ENCODE measurements at places on chromosomes 7 and 10.

DNA sequence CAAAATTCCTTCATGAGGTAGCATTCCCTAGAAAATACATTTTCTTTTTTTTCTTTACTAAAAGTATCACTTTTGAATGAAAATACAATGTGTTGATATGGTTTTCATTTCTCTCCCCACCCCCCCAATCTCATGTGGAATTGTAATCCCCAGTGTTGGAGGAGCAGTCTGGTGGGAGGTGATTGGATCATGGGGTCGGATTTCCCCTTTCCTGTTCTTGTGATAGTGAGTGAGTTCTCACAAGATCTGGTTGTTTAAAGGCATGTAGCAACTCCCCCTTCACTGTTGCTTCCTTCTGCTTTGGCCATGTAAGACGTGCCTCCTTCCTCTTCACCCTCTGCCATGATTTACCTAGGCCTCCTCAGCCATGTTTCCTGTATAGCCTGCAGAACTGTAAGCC, 790.3 kb upstream of the KCND2 start:
- DNase-seq, result no peak

- no peak for DNase-seq
Measured at GRCh38 chr10:98344589-98345038, 70.4 kb downstream of the PYROXD2 start.

DNA sequence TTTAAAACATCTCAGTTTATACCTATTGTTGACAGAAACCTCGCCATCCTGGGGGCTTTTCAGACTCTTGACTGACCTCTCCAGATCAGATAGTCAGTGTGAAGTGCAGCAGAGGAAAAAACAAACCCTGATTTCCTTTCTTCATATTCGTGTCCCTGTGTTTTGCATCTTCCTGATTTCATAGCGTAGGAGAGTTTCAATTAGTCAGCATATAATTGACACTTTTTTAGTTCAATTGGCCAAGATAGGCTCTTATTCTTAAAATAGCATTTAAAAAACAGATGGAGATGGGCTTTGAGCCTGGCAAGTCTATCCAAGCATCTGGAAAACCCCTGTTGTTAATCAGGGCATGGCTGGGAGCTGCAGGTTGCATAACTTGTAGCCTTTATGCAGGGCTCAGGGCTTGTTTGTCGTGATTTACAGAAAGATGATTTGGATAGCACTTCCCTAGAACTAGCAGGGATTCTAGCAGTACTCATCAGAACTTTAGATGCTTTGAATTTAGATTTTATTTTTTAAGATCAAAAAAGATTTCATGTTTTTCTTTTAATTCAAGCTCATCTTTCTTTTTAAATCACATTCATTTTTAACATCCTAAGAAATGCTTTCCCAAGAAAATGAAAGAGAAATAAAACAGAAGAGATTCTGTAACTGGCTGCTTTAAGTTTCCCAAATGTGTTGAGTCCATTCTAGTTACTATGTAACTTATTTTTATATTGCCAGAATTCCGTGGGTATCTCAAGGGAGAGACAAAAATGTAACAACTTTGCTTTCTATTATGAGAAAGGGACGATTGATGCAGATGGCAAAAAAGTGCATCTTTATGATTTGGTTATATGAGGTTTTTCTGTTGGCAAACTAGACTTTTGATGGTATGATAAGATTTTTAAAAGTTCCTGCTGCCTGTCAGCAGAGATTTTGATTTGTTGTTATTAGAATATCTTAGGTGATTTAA, 270.8 kb upstream of the FZD8 start:
- DNase-seq, result no peak

- no peak for DNase-seq
Measured at GRCh38 chr7:71601851-71602250, 469.9 kb downstream of the GALNT17 start.

- no peak for DNase-seq
Measured at GRCh38 chr10:101047961-101048892, 13.6 kb upstream of the KAZALD1 start.

DNA sequence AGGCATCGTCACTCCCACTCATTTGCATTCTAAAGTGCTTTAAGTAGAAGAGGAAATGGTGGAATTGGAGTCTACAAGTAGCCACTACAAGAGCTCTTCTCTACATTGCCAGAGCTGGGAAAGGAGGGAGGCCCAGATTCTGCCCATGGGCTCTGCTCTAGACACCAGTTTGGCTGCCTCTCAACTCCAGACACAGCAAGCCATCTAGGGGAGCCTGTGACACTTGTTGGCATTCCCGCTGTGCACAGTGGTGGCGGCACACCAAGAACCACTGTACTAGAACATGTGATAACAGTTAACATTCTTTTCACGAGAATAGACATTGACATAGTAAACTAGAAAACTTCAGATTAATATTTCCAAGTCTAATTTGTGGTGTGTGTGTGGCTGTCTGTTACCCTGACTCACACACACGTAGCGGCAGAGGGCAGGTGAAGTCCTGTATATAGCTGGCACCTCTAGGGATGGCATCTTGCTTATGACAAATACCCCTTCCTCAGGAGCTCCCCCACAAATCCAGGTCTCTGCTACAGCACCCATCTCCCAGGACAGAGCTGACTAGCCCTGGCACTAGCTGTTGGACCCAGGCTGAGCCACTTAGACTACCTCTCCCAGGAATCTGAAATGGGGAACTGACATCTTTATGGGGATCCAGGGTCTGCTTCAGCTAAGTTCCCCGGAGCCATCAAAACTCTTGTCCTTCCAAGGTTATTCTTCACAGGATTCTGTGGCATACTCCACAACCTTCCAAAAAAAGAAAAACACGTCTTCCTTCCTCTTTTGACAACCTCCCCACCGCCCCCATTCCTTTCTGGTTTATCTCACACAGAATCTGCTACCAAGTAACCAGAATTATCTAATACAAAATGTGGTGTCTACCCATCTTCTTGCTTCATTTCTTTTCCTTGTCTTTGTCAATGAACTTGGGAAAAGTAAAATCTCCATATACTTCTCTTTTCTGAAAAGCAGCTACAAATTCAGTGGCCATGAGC, 54.7 kb upstream of the MRLN start:
- DNase-seq, result no peak

DNA sequence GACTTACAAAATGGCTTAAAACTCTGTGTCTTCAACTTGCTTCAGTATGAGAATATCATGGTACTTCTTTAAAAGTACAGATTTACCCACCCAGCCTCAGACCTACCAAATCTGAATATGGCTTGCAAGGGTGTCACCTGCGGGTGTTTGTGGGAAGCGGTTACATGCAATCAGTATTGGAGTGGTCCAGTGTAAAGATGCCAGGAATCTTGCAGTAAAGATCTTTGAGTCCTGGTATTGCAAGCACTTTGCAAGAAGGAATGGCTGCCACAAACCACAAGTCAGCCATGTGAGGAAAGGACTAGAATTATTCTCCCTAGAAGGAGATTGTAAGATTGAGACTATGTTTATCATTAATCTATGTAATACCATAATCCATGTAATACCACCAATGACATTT, 115.1 kb downstream of the PON1 start:
- DNase-seq, result no peak

- DNase-seq, result no peak
Measured at GRCh38 chr10:78614267-78614666, 454.5 kb upstream of the ZMIZ1 start.
